ENCODE measurements at places on chromosomes 6 and 20.

DNA sequence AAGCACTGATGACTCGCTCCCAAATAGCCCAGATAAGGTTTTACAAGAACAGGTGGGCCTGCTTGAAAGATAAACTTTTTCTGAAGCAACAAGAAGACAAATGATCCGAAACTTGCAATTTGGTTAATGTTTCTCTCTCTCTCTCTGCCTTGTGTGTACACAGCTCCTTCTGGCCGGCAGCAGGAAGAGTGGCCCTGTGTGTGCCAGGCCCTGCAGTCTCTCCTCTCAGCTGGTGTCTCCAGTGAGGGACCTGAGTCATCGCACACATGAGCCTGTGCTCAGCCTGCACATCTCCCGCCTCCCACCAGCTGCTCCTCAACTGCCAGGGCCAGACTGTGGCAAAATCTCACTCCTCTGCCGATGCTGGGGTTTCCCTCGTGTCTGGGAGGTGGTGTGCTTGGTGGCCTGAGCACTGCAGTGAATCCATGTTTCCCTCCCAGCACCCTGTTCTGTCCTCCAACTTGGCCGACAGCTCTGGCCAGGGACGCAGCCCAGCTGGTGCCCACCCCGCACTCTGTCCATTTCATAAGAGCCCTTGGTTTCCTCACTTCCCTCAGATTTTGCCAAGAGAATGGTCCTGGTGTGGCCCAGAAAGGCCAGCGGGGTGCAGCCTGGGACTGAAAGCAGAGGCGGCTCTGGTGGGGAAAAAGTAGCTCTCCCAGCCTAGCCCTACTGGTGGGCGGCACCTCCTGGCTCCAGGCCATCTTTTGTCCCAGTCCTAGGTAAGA, 49.4 kb downstream of the ERMARD start:
- DNase-seq = no peak

- DNase-seq = no peak
Observed at GRCh38 chr20:2816583-2817340, 598 bp downstream of the TMEM239 start.

DNA sequence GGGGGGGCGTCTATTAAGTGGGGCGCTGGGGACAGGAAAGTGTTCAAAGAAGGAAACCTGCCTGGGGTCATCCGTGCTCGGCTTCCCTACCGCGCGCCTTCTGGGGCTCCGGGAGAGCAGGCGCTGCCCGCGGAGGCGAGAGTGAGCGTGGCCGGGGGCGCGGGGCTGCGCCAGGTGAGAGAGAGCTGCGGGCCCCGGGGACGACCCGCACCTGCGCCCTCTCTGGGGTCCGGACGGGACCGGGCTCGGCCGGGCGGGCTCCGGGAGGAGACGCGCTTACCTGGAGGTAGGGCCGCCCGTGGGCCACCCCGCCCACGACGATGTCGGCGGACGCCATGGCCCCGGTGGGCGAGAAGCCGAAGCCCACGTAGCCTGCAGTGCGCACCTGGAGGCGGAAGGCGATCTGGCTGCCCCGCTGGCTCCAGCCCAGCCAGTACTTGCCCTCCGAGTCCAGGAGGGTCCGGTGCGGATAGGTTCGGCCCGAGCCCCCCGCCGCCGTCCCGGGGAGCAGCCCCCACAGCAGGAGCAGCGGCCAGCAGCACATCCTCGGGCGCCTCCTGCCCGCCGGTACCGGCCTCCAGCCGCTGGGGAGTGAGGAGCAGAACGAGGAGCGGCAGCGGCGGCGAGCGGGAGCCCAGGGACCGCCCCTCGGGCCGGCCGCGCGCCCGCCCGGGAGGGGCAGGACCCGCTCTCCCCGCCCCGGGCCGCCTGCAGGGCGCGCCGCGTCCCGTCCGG, at the start of gene MOXD1:
Gene MOXD1, minus strand, starts transcription at position 593 of the 735 bp plus-strand sequence. Its CDS starts 49 bp downstream, at position 544.
- no peak for DNase-seq

DNA sequence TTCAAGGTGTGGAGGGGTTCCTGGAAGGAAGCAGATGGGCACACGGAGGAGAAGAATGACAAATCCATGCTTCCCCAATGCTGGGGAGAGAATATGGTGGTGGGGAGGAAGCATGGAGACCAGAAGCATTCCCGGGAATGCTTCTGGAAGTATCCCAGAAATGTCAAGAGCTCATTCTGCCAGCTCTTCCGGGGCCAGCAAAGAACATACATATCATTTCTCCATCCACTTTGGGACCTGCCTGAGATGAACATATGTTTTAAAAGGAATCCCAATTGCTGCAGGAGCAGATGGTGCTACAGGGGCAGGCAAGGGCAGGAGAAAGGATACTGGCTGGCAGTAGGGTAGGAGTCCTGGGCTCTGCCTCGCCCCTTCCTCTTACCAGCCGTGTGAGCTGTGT, 37.9 kb upstream of the CCDC167 start:
- no peak for DNase-seq

DNA sequence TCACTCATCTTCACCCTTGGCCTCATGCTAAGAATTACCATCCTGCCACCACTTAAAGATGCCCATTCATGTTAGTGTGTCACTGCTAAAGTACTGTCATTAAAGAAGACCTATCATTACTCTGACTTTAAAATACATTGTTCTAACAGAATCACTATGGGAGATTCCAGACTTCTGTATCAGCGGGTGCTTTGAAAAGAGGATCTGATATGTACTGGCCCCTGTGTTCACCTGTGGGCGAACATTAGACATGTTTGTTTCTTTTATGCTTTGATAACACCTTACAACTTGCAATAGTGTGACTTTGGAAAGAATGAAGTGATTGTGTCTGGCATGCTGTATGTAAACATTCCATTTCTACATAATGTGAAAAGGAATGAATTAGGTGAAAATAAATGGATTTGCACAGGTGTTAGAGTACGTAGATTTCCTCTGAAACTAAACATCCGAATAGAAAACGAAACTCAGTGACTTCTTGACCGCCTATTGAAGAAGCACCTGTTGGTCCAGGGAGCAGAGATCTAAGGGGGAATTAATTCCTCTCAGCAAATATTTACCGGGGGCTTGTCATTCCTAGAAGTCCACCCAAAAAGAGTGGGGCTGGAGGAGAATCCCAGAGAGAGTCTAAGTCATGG, 132.3 kb downstream of the CARMIL1 start:
- DNase-seq = no peak

DNA sequence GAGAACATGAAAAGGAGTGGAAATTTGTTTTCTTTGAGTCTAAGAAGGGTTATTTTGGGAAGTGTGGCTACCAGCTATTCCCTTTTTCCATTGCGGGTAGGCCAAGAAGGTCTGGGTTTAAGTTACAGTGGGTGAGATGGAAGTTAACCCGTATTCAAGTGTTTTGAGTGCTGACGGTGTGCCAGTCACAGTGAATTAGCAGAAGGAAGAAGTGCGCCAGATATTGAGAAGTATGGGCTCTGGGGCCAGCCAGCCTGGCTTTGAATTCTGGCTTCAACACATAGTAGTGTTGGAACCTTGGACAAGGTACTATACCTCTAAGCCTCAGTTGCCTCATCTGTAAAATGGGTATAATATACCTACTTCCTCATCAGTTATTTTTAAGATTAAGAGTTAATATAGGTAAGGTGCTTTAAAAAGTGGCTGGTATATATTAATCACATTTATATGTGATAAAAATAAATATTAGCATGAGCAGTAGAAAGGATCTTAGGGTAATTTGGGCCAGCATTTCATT, 16.3 kb downstream of the ZNF76 start:
- no peak for DNase-seq

DNA sequence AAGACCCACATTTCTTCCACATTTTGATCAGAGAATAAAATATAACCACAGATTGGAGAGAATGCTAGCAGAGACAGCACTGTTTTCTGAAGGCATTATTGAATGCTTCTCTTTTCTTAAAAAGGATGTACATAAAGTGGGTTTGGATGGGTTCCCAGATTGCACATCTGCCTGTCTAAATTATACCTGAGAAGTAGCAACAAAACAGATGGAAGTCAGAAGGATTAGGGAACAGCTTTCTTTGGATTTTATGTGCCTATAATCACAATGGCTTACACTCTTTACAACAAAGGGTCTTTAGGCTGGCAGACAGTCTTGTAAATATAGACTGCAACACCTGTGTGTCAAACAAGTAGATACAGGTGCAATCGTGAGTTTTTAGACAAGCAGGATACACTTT, 622.2 kb upstream of the MANEA start:
- DNase-seq = no peak

DNA sequence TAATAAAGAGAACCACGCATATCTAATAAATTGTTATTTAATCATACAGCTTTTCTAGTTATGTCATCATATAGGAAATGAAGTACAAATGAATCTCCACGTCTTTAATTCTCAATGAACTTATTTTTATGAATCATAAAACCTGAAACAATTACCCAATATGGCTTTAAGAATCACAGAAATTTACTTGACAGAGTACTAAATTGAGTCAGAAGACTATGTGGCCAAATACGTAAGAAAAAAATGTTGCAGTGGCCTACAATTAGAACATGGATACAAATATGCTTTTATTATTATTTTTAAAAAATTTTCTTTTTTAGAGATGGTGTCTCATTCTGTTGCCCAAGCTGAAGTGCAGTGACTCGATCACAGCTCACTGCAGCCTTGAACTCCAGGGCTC, 584.7 kb upstream of the SLC35B3 start:
- no peak for DNase-seq

GRCh38 chr20:37822141-37822601, 80.8 kb upstream of the VSTM2L start:
- DNase-seq = no peak

Measured in activated CD4-positive, alpha-beta T cell treated with anti-CD3 and anti-CD28 coated beads, Interleukin-2, amount 50 U/mL, for 16 hours (primary cell).